Cortex of kidney (tissue), 1 donor: ENCODE measurements at places on chromosomes 13 and 19.

- DNase-seq: no peak
Measured at GRCh38 chr13:43088093-43088511, 64.7 kb downstream of the DNAJC15 start.

DNA sequence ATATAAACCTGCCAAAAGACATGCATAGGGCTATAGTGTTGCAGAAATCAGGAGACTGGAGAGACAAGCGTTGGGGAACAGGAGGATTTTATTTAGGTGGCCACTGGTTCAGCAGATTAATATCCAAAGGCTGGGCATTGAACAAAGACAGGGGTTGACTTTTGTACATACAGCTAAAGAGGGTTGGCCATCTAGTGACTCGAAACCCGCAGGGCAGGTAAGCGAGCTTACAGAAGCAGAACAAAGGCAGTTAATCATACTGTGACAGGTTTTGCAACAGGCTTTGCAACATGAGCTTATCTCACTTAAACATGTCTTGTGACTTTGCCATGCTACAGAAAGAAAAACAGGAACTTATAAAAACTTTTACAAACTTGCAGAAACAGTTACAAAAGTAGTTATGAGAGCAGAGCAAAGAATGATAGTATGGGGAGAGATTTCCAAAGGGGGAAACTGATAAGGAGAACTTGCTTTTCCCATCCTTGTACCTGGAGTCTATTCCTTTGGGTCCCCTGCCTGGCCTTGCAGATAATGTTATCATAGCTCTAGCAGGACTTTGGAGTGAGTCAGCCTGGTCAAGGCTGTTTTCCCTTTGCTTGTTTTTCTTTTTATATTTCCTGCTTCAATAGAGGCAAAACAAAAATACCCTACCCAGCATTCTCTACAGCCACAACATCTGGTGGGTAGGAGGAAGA is 234.2 kb downstream of the PCDH17 start:
- no peak for DNase-seq

DNA sequence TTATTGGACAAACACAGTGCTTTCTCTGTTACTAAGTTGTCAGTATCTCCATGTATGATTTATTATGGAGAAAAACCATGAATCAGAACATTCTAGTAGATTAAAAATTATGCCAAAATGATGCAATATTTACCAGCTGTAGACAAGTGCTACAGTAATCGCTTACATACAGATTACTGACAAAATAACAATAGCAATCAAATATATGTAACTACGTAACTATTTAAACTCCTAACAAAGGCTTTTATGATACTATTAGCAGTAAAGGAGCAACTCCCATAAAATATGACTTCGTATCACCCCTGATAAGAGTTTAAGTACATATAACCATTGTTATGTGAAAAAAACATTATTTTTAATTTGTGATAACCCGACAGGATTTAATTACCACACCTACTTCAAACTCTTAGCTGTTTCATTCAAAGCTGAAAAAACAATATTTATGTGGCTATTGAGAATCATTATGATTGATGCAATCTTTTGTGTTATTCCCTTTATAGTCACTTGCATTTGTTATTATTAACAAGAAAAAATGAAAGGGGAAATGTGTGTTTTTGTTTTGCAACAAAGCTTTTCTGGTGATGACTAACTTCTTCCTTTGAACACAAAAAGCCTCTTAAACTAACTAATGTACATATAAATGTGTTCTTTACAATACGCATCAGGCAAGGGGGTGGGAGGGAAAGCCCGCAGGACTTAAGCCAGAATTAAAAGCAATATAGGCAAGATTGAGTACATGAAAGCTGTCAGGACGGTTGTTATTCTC is 147.4 kb downstream of the ABCC4 start:
- DNase-seq: no peak

GRCh38 chr13:77514336-77514726 is 21.2 kb upstream of the SCEL start:
- no peak for DNase-seq

GRCh38 chr13:24827799-24828198 is 63.8 kb downstream of the RNF17 start:
- no peak for DNase-seq

GRCh38 chr13:62292714-62293480 is 877.2 kb upstream of the PCDH20 start:
- DNase-seq: no peak

DNA sequence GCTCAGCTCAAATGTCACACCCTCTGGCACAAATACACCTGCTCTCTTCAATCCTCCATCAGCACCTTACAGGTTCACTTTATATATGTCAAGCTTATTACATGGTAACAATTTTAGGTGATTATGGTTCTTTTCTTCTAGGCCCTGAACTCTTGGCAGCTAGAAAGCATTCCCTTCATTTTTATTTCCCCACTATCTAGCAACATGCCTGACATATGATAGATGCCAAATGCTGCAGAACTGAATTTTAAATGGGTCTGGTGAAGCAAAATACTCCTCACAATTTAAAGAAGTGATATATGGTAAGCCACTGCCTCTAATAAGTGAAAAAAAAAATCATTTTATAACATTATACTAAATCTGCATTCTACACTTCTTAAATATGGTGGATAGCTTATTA is 95.2 kb downstream of the USP12 start:
- DNase-seq: no peak

DNA sequence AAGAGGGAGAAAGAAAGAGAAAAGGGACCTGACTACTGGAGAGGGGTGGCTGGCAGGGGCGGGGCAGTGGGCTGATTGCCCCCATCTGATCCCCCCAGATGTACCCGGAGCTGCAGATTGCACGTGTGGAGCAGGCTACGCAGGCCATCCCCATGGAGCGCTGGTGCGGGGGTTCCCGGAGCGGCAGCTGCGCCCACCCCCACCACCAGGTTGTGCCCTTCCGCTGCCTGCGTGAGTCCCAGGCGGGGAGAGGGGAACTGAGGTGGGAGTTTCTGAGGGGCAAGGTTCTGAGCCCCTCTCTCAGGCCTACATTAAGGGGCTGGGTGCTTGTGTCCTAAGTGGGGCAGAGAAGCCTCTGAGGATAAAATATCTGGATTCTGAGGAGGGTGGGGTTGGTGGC is 2.4 kb downstream of the APLP1 start:
- DNase-seq: no peak

DNA sequence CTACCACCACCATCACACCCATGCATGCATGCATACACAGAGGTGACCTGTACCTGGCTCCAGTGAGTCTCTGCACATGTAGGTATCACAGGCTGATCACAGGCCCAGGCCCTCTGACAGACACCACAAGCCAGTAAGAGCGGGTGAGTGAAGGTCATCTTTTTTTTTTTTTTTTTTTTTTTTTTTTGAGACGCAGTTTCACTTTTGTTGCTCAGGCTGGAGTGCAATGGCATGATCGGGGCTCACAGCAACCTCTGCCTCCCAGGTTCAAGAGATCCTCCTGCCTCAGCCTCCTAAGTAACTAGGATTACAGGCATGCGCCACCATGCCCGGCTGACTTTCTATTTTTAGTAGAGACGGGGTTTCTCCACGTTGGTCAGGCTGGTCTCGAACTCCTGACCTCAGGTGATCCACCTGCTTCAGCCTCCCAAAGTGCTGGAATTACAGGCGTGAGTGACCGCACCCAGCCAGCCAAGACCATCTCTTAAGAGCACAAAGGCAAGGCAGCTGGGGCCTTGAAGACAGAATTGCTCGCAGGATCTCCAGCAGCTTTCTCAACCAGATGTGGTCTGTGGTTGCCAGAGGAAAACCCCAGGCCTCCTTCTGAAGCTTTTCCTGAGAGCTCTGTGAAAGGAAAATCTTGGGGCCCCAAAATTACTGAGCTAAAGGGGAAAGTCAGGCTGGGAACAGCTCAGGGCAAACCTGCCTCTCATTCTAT is 3.2 kb upstream of the NKG7 start:
- no peak for DNase-seq

- DNase-seq: no peak
Measured at GRCh38 chr19:6038634-6039405, 60.9 kb upstream of the RANBP3 start.

- DNase-seq: no peak
Measured at GRCh38 chr19:14979476-14980255, at the start of gene SLC1A6. TSS of gene SLC1A6 (minus strand) at chr19:14979864. CDS start at chr19:14972910, 6,954 bp downstream.

GRCh38 chr13:108409730-108410129 is 140.2 kb downstream of the TNFSF13B start:
- DNase-seq: no peak

- DNase-seq: no peak
Measured at GRCh38 chr13:23578411-23579071, 8.3 kb downstream of the TNFRSF19 start.

GRCh38 chr19:21468791-21469190 is 36.6 kb upstream of the ZNF429 start:
- DNase-seq: no peak

DNA sequence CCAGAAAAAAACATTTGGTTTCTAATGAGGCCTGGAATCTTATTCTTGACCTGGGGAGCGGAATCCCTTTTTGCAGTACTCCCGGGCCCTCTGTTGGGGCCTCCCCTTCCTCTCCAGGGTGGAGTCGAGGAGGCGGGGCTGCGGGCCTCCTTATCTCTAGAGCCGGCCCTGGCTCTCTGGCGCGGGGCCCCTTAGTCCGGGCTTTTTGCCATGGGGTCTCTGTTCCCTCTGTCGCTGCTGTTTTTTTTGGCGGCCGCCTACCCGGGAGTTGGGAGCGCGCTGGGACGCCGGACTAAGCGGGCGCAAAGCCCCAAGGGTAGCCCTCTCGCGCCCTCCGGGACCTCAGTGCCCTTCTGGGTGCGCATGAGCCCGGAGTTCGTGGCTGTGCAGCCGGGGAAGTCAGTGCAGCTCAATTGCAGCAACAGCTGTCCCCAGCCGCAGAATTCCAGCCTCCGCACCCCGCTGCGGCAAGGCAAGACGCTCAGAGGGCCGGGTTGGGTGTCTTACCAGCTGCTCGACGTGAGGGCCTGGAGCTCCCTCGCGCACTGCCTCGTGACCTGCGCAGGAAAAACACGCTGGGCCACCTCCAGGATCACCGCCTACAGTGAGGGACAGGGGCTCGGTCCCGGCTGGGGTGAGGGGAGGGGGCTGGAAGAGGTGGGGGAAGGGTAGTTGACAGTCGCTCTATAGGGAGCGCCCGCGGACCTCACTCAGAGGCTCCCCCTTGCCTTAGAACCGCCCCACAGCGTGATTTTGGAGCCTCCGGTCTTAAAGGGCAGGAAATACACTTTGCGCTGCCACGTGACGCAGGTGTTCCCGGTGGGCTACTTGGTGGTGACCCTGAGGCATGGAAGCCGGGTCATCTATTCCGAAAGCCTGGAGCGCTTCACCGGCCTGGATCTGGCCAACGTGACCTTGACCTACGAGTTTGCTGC is at the start of gene ICAM4:
Gene ICAM4, plus strand, starts transcription at position 153 of the 935 bp plus-strand sequence. Its CDS starts 58 bp downstream, at position 211.
- no peak for DNase-seq

- no peak for DNase-seq
Measured at GRCh38 chr13:64078025-64078424, 2662.4 kb upstream of the PCDH20 start.

GRCh38 chr13:22082437-22083100 is 411.7 kb downstream of the FGF9 start:
- no peak for DNase-seq

DNA sequence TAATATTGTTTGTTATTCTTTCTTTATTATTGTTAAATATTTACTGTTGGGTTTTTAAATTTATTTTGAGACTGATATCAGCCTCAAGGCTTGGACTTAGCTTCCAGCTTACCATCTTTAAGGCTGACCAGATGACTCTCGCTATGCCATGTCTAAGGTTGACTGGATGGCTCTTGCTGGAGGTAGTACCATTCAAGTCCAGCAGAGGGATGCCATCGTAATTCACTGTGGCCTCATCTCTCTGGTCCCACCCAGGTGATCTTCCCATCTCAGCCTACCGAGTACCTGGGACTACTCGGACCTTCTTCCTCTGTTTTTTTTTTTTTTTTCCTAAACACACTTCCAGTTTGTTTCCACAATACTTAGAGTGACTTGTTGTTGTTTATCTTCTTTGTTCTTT is 41.7 kb upstream of the ZNF91 start:
- DNase-seq: no peak

GRCh38 chr19:28715157-28715556 is 497.8 kb downstream of the UQCRFS1 start:
- no peak for DNase-seq

GRCh38 chr19:48671446-48671995 is 1.3 kb downstream of the NTN5 start:
- no peak for DNase-seq

DNA sequence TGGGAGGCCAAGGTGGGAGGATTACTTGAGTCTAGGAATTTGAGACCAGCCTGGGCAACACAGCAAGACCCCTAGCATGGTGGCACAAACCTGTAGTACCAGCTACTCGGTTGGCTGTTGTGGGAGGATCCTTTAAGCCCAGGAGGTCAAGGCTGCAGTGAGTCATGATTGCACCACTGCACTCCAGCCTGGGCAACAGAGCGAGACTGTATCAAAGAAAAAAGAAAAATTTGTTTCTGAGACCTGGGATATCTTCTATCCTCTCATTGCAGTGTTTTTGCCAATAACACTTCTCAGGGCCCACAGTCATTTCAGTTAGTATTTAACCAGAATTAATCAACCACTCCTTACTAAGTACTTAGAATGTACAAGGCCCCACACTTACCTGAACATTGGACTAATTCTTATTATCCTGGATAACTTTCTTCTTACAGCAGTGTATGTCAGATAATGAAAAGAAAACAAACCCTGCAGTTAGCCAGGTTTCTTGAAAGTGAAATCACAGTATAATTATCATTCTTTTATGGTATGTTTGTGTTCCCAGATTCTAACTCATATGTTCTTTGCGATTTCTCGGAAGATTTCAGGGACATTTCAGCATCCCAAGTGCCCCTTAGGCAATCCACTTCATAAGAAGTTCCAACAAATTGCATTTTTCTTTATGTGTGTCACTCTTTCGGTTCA is 75.6 kb upstream of the KLF5 start:
- no peak for DNase-seq

DNA sequence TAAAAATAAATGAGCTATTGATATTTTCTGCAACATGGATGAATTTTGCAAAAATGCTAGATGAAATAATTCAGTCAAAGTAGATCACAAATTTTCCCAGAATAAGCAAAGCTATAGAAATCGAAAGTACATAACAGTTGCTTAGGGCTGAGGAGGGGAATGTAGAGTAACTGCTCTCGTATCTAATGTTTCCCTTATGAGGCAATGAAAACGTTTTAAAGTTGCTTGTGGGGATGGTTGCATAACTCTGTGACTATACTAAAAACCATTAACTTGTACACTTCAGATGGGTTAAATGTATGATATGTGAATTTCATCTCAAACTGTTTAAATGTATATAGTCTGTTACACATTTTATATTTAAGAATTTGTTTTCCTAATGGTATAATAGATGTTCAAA is 231.7 kb downstream of the GGACT start:
- no peak for DNase-seq

GRCh38 chr13:112014857-112015256 is 52.1 kb upstream of the SOX1 start:
- DNase-seq: no peak
